ENCODE measurements at places on chromosomes 7 and 10.

DNA sequence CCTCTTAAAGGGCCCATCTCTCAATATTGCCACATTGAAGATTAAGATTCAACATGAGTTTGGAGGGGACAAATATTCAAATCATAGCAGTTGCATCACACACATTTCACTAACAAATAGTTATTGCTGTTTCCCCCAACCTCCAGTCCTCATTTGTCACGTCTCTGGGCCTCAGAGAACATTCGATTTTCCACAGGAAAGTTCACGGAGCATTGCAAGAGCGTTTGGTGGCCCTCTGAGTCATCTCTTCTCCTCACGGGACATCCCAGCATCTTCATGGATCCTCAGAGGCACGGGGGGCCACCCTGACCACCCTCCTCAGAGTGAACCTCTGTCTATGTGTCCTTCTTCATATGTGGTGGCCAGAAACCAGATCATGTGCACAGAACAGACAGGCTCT is 50.3 kb upstream of the CHST15 start:
- no peak for DNase-seq

DNA sequence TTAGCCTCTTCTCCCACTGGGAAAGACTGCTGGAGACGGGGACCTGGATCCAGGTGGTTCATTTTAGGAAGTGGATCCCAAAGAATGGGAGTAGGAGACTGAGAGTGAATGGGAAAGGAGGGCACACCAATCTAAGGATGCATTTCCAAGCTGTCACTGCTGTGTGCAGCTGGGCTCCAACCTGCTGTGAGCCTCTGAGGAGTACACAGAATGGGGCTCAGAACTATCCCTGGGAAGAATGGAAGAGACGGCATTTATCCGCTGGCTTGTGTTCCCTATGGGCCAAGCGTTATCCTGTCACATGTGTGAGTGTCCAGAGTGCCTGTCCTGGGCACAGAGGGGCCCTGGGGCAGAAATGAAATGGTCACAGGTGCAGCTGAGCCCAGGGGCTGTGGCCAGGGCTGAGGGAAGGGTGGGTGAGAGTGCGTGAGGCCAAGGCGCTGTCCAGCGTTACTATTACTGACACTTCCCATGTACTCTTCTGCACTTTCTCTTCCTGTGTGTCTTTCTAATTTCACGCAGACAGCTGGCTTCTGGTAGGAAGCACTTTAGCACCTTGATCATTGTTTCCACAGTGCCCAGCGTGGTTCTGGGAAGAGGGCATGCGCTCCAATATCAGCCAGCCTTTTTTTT is 35.4 kb upstream of the PODXL start:
- no peak for DNase-seq

- DNase-seq = no peak
These were observed 607.8 kb downstream of the PTPRN2 start for GRCh38 chr7:157979636-157980340.

DNA sequence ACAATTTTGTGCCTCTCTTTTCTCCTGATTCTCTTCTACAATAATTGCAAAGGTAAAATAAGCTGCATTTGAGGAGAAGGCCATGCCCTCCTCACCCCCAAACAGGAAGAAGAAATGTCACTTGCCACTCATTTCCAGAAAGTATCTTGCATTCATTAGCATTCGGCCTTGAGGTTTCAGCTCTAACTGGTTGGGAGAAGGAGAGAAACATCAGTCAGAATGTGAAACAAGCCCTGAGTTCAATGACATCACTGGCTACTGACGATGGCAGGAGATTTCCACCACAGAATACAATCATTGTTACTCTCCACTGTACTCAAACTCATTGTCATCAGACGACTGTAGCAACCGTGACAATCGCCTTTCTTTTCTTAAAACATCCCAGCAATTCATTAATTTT is 72.8 kb downstream of the PRKCQ start:
- no peak for DNase-seq

DNA sequence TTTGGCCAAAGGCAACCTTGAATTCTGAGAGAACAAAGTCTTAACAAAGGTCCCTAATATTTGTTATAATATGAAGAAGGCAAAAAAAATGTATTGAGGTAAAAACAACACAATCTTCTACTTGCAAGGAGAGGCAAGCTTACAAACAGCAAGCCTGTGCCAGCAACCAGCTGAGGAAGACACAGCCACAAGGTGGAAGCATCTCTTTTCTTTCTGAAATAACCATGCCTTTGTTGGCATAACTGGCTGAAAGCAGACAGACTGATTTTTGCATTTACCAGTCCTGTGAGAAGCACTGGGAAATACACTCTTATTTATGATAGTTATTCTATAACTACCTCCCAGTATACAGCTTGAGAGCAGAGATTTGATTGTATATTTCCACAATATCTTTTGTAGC is 292.0 kb downstream of the PHTF2 start:
- DNase-seq = no peak

DNA sequence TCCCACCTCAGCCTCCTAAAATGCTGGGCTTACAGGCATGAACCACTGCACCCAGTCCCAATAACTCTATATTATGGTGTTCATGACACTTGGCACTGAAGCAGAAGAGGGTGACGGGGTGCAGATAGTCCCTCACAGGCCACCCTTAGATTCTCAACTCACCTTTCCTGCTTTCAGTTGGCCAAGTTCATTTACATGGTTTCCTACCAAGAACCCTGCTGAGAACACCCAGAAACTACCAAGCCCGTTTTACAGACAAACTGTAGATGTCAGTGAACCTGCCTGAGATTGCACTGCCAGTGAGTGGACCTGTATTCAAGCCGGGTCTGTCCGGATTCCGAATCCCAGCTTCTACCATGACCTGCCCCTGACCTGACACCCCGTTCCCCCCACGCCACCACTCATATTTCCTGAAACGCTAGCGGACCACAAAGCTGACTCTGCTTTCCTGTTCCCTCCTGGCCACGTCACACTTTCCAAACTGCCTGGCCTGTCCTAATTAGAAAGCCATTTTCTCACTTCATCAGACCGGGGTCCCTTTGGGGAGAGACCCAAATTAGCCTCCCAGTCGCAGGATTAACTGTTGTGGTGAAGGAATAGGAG is 17.3 kb downstream of the GRID2IP start:
- no peak for DNase-seq

DNA sequence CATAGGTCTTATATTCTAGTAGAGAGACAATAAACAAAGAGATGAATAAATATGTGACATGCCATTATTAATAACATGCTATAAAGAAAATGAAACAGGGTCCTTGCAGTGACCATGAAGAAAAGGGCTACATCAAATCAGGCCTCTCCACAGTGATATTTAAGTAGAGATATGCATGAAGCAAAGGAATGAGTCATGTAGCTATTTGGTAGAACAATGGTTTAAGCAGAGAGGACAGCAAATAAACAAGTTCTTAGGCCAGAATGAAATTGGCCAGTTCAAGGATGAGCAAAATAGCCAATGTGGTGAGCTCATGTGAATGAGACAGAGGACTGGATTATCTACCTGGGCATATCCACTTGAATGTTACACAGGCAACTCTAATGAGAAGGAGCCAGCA is 172.2 kb upstream of the FERD3L start:
- no peak for DNase-seq

GRCh38 chr10:11934262-11934661 is 108.3 kb downstream of the UPF2 start:
- DNase-seq = no peak

DNA sequence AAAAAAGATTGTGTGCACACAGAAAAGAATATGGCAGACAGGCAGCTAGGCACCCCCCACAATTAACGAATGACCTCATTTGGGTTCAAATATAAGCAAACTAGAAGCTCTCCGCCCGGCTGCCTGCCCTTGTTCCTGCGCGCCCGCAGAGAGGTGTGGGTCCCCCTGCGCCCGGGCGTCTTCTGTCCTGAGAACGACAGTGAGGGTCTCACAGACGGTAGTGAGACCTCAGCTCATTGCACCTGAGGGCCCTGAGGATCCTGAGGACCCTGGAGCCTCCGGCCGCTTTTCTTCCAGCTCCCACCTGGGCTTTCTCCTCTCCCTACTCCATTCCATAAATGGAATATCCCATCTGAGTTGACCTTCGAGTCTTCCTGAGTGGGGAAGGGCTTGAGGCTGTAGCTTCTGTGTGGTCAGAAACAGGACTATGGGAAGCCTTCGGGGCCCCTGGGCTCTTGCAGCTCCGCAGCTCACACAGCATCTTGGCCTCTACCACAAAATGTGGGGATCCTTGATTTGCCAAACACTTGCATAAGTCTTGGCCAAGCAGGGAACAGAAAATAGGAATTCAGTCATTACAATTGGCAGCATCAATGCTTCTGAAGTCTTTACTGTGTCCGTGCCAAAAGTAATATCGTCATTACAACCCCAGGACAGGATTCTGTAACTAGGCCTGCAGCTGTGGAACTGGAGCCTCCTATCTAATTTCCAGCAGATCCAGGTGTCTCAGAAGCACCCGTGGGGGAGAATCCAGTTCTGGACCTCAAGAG is 43.8 kb downstream of the JAKMIP3 start:
- no peak for DNase-seq

DNA sequence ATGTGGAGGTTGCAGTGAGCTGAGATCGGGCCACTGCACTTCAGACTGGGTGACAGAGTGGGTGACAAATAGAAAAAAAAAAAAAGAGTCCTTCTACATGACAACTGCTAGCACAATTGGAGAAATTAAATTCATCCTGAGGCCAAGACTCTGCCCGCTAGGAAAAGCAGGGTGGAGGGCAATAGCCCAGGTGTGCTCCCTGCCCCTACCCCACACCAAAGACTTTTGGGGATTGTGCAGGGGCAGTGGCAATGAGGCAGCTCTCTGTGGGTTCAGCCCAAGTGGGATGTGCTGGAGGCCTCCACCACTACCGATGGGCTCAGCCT is 61.3 kb downstream of the TMEM209 start:
- no peak for DNase-seq

DNA sequence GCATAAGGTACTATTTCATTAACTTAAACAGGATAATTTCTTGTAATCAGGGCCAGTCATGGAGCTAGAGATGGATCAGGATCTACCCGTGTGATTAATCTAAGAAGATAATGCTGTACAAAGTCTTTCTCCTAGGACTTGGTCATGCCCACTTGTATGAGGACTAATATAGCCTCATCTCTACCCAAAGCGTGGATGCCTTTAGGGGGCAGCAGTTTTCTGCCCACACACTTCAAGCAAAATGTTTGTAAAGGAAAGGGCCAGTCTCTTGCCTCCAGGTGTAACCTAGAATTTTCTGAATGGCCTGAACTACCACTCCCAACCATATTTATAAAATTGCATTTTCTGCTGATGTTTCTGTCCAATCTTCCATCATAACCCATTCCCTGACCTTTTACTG is 764.0 kb upstream of the IGFBP3 start:
- no peak for DNase-seq

DNA sequence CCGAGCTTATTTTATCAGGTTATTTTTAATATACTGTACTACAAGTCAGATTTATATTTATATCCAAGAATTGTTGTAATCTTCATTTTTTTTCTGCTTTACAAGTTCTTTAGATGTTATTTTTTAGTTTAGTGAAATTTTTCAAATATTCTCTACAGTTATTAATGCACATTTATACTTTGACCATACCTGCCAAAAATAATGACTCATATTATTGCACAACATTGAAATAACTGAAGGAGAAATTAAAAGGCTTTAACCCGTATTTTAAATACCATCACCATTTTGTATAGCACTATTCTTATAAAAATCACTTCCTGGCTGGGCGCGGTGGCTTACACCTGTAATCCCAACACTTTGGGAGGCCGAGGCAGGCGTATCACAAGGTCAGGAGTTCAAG is 278.5 kb downstream of the BICC1 start:
- DNase-seq = no peak

DNA sequence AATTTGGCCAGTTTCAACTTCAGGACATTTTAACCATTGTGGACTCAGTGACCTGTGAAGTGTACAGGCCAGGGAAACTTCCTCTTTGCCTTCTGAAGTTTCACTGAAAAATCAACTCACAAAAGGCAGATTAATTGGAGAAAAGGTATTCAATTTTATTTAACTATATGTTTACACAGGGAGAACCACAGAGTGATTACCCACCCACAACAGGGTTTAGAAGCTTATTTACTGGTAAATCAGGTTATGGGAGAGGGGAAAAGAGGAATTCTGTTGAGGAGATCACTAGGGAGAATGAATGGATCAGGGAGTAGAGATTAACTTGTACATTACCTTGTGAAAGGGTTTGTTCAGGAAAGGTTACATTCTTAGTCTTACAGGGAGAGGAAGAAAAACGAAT is 1.7 kb upstream of the AKR1D1 start:
- DNase-seq = no peak

DNA sequence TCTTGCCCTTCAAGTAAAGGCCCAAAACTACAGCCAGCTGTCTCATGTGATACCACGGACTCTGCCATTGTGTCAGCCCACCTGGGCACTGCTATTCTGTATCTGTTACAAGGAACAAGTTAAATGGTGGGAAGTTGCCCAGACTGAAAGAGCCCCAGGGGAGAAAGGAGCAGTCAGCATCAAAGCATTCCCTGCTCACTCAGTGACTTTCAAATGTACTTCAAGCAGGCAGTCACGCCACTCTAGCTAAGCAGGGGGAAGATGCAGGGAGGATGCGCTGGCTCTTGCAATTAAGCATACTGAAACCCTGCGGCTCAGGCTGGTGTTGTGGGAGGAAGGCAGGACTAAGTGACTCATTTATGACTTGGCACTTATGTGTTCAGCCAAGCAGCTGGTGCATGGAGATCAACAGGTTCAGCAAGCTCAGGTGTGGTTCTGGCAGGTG is 1249.6 kb downstream of the TYW1 start:
- DNase-seq = no peak

DNA sequence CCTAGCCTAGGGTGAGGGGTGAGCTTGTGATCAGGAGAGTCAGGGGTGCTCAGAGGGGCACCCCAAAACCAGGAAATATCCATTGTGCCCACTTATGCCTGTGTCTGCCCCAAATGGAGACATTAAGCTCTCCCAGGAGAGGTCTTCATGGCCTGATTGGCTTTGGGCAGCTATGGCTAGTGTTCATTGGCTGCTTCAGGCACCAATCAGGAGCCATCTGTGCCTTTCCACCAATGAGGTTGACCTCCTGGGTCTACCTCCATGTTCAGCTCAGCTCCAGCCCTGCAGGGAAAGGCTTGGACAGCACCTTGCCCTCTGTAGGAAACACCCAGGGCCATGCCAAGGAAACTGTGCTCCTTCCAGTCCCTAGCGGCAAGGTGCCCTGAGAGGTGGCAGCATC is 23.9 kb upstream of the HSPB1 start:
- DNase-seq = no peak

DNA sequence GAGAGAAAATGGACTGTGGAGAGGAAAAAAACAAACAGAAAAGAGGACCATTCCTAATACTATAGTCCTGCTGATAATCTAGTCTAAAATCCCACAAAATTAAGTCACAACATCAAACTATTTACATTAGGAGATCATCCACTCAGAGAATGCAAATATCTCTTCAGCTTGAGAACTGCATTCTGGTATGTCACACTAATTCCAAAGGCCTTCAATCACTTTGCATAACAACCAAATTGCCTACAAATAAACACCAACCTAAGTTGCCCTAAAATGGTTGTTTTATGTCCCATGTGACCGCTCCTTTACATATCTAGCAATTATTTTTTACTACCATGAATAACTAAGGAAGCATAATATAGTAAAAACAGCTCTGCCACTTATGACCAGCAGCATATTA is 264.3 kb downstream of the CACNA2D1 start:
- no peak for DNase-seq

All from ascending aorta (tissue), 2 donors.